ENCODE measurements at places on chromosomes 7 and 10.

DNA sequence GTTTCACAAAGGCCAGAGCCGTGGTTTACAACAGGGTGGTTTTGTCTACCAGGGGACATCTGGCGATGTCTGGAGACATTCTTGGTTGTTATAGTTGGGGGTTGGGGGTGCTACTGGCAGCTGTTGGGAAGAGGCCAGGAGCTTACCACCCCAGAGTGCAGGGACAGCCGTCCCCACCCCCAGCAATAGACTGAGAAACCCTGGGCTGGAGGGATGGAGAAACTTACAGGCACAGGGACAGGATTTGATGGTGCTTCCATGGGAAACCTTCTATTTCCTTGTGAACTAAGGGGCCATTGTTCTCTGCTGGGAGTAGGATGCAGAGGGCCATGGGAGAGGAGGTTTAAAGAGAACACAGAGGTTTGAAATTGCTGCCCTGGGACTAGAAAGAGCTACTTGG, 10.9 kb downstream of the ADCK2 start:
- DNase-seq = no peak

- DNase-seq = peak; percentile 92
Observed at GRCh38 chr7:47327698-47328391, 254.1 kb downstream of the TNS3 start.

DNA sequence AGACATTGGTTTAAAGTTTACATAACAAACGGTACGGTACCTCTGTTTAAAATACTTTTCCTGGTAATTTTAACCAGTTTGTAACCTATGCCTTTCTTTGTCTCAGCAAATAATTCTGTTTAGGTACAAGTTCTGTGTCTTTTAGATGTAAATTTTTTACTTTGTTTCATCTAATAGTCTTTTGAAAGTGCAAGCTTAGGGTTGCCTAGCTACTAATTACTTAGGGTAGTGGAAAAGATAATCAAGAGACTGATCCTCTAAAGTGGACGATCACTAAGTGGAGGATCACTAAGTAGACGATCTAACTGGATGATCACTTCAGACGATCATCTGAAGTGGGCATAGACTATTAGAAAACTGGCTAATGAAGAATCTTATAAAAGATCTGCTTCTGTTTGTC, 16.1 kb upstream of the FKBP9 start:
- DNase-seq = no peak

- no peak for DNase-seq
Observed at GRCh38 chr7:102222445-102222844, 64.2 kb upstream of the SH2B2 start.

GRCh38 chr10:102046095-102046494, 9.9 kb downstream of the ARMH3 start:
- no peak for DNase-seq

DNA sequence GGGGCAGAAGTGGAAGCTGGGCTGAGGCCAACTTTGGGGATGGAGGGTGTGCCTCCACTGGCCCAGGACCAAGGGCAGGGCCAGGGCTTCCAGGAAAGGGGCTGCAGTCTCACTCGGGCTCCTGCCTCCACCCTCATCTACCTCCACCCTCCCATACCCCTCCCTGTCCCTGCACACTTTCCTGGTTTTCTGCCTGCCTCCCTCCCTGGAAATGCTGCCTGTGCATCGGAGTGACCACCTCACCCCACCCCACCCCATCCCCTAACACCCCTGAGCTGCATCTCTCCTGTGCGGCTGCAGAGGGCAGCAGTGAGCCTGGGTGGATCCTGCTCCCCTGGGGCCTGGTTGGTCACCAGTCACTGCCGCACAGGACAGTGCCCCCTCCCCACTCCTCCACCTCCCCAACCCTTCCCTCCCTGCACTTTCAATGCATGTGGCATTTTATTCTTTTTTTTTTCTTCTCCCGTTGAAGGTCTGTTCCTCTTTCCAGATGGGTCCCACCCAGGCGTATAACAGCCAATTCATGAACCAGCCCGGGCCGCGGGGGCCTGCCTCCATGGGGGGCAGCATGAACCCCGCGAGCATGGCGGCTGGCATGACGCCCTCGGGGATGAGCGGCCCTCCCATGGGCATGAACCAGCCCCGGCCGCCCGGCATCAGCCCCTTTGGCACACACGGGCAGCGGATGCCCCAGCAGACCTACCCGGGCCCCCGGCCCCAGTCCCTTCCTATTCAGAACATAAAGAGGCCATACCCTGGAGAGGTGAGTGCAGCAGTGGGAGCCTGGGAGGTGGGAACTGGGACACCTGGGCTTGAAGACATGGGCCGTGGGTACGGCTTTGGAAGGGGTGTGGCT, 54.1 kb upstream of the PPIF start:
- no peak for DNase-seq

All from sciatic nerve (tissue), 2 donors.